MCF 10A (cell line): ENCODE measurements at places on chromosomes 4 and X.

DNA sequence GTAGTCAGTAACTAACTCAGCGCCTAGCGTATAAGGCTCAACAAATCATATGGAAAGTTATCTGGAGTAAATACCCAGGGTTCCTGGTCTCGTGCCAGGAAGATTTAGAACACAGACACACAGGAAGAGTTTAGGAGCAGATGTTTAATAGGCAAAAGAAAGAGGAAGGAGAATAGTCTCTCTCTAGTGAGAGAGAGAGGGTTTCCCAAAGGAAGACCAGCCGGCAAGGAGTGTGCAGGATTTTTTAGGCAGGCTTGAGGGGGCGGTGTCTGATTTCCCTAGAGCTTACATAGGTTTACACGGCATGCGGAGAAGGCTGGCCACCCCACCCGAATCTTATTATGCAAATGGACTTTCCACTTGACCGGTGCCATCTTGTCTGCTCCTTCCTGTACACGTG lies 284.0 kb upstream of the FRG1 start:
- no peaks in the 10 kb centered on the region for H3K4me1 ChIP-seq
- H3K36me3 ChIP-seq: no peaks in the 10 kb centered on the region
- DNase-seq: no peak
- H3K27me3 ChIP-seq: no peaks in the 10 kb centered on the region
- H3K27ac ChIP-seq: no peak overlapping the region

GRCh38 chr4:189600718-189601435 lies 339.8 kb upstream of the FRG1 start:
- no peak overlapping the region for H3K27ac ChIP-seq
- no peaks in the 10 kb centered on the region for H3K27me3 ChIP-seq

GRCh38 chrX:9466736-9467135 lies 1.9 kb downstream of the TBL1X start:
- peaks cover 14% of the 10 kb centered on the region for H3K4me1 ChIP-seq
- peak overlapping the region; percentile 58 for H3K4me3 ChIP-seq
- H3K27me3 ChIP-seq: no peaks in the 10 kb centered on the region
- DNase-seq: no peak
- H3K36me3 ChIP-seq: peaks cover 12% of the 10 kb centered on the region
- no peak overlapping the region for H3K27ac ChIP-seq

DNA sequence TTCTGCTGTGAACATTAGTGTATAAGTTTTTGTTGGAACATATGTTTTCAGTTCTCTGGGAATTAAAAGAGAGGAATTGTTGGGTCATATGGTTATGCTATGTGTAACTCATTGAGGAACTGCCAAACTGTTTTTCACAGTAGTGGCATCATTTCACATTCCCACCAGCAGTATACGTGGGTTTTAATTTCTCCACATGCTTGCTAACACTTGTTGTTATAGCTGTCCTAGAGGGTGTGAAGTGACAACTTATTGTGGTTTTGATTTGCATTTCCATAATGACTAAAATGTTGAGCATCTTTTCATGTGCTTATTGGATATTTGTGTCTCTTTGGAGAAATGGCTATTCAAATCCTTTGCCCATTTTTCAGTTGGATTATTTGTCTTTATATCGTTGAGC lies 13.7 kb downstream of the APELA start:
- no peaks in the 10 kb centered on the region for H3K36me3 ChIP-seq
- no peak overlapping the region for H3K27ac ChIP-seq
- H3K4me1 ChIP-seq: no peaks in the 10 kb centered on the region
- no peak for DNase-seq

- H3K4me1 ChIP-seq: no peaks in the 10 kb centered on the region
- DNase-seq: no peak
- no peak overlapping the region for H3K27ac ChIP-seq
- no peaks in the 10 kb centered on the region for H3K36me3 ChIP-seq
- H3K27me3 ChIP-seq: no peaks in the 10 kb centered on the region
Observed at GRCh38 chr4:141079393-141079930, 53.8 kb downstream of the RNF150 start.

DNA sequence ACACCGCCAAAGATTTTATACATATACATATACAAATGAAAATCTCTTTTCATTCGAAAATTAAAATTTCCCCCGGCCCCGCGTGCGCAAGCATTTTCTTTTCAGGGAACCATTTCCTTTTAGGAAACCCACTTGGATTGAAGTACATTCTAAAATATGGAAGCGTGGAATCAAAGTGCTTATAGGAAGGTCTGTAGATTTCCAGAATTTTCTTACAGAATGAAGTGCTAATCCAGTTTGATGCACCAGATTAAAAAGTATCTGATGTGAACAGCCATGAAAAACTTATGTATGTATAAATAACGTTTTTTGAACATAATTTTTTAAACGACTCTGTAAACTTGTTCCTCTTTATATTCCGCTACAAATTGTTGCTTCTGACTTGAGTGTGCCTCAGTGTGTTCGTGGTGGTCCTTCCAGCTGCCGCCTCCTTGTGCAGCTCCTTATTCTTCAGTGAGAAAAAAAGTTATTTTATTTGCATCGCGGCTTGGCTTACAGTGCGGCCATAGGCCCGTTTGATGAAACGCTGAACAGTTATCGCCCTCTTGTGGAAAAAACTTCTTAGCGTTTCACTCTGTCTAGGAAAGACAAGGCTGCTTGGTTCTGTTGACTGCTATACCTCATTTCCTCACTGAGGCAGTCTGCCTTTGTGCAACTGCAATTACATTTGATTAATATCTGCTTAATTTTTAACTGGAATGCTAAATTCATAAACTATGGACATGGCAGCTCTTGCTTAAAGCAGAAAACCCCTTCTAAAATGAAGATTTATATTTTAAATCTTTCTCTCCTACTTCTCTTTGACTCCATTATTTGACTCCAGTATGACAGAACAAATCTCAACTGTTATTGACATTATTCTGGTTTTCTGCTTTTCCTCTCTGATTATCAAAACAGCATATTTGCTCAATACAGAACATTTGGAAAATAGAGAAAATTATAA lies 4.7 kb upstream of the NKX6-1 start:
- H3K27me3 ChIP-seq: peaks cover 49% of the 10 kb centered on the region
- no peak overlapping the region for H3K4me3 ChIP-seq
- DNase-seq: peak; percentile 77
- no peaks in the 10 kb centered on the region for H3K36me3 ChIP-seq
- H3K4me1 ChIP-seq: peaks cover 6% of the 10 kb centered on the region

DNA sequence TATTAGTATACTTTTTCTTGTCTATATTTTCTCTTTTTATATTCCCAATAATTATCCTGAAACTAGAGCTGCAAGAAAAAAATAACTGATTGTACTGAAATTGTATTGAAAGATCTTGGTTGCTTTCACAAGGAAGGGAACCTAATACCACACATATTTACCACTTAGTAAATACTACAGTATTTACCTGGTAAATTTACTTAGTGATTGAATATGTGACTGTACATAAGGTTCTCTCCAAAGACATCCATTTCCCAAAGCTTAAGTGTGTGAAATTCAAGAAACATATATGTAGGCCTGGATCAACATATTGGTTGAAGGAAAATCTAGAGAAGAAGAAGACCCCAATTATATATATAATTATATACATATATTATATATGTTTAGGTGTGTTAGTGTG lies 1272.7 kb downstream of the C4orf33 start:
- H3K4me3 ChIP-seq: no peak overlapping the region
- no peaks in the 10 kb centered on the region for H3K4me1 ChIP-seq
- DNase-seq: no peak

- no peaks in the 10 kb centered on the region for H3K27me3 ChIP-seq
- H3K27ac ChIP-seq: no peak overlapping the region
- no peak overlapping the region for H3K4me3 ChIP-seq
- H3K4me1 ChIP-seq: peaks cover 19% of the 10 kb centered on the region
- peaks cover 13% of the 10 kb centered on the region for H3K36me3 ChIP-seq
Observed at GRCh38 chr4:710916-711315, 5.3 kb downstream of the PCGF3 start.
